Placental pericyte (primary cell): ENCODE measurements at places on chromosomes 16 and 17. TPM values are rescaled to one million over a fixed set of nuclear protein-coding genes. Genes with fewer than 3 reads are reported as not detected.

The SLC16A6 gene
- total RNA-seq = 4.2 and 122 TPM in 2 replicates

The CLDN6 gene
- total RNA-seq = 0.14 and 0.22 TPM in 2 replicates

The USP6 gene
- under 0.01 TPM in 2 replicates for total RNA-seq

The SLC22A31 gene
- 0.57 and 2.2 TPM in 2 replicates for total RNA-seq

The GRB7 gene
- total RNA-seq = 0.57 TPM in 1 of 2 replicates, not detected in the other

The TBC1D3B gene
- total RNA-seq = 0.29 and 1.8 TPM in 2 replicates

The JUP gene
- total RNA-seq = 241 and 249 TPM in 2 replicates

The DNAJA3 gene
- 50.8 and 63.1 TPM in 2 replicates for total RNA-seq

The WFIKKN1 gene
- total RNA-seq = 0.14 and 0.22 TPM in 2 replicates

The ABCA9 gene
- total RNA-seq = 2.0 TPM in 2 replicates

The ABCA6 gene
- 4.2 and 7.7 TPM in 2 replicates for total RNA-seq

The C16orf89 gene
- 0.22 TPM in 1 of 2 replicates, not detected in the other for total RNA-seq
